ENCODE measurements at places on chromosomes 6 and 20. TPM values are rescaled to one million over a fixed set of nuclear protein-coding genes. Genes with fewer than 3 reads are reported as not detected.

The MPIG6B gene
- total RNA-seq = not detected

The SNX3 gene
- 72.5 TPM for total RNA-seq

The UBE2V1 gene
- 185 TPM for total RNA-seq

The GPLD1 gene
- 5.3 TPM for total RNA-seq

The GPX5 gene
- not detected for total RNA-seq

The PTPRA gene
- 51.3 TPM for total RNA-seq

The MMP24 gene
- 18.8 TPM for total RNA-seq

The BPIFB1 gene
- total RNA-seq = not detected

The DEFB121 gene
- not detected for total RNA-seq

The OOEP gene
- not detected for total RNA-seq

The COL9A1 gene
- 14.4 TPM for total RNA-seq

The FNDC1 gene
- 0.30 TPM for total RNA-seq

The PAK5 gene
- 0.44 TPM for total RNA-seq

The ANKRD66 gene
- total RNA-seq = not detected

The ALDH8A1 gene
- total RNA-seq = not detected

The SOX18 gene
- total RNA-seq = 0.23 TPM

The LPA gene
- total RNA-seq = 0.19 TPM

The ELOVL2 gene
- 0.69 TPM for total RNA-seq

The HTR1B gene
- 1.6 TPM for total RNA-seq

The CRIP3 gene
- total RNA-seq = 46.3 TPM

The HMGCLL1 gene
- total RNA-seq = 0.41 TPM

The PNPLA1 gene
- total RNA-seq = not detected

The GJA1 gene
- 775 TPM for total RNA-seq

The HNF4A gene
- total RNA-seq = not detected

The KPNA5 gene
- 9.7 TPM for total RNA-seq

The ZBTB46 gene
- total RNA-seq = 22.4 TPM

The ZSWIM3 gene
- total RNA-seq = 6.8 TPM

The BPIFB4 gene
- total RNA-seq = not detected

The TGM3 gene
- total RNA-seq = not detected

The MAFB gene
- total RNA-seq = 1.8 TPM

Data from H1 (cell line).